ENCODE measurements at places on chromosomes 7 and 10.

DNA sequence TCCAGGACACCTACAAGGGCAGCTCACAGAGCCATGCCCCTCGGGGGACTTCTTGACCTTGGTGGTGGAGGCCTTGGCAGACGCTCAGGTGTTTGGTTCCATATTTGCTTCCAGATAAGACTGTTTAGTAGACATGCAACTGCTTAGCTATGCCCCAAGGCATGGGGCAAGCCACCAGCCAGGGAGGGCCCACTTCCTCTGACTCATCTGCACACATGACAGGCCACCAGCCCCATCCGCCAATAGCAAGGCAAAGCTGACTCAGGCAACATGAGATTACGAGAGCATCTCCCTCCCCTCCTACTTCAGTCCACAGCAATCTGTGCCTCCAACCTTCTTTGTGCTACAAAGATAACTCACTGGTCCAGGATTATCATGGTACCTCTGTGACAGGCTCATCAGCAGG lies 54.9 kb downstream of the KCNMA1 start:
- DNase-seq, result no peak

GRCh38 chr7:100477871-100478267 lies 1.1 kb downstream of the TSC22D4 start:
- no peak for DNase-seq

GRCh38 chr7:143248761-143249354 lies 14.4 kb upstream of the GSTK1 start:
- no peak for DNase-seq

- no peak for DNase-seq
These were observed 19.0 kb downstream of the ADCY1 start for GRCh38 chr7:45593121-45593541.

- no peak for DNase-seq
These were observed 1104.2 kb upstream of the LRRN3 start for GRCh38 chr7:109986701-109987100.

- no peak for DNase-seq
These were observed 221.0 kb upstream of the MTPN start for GRCh38 chr7:136198168-136198567.

DNA sequence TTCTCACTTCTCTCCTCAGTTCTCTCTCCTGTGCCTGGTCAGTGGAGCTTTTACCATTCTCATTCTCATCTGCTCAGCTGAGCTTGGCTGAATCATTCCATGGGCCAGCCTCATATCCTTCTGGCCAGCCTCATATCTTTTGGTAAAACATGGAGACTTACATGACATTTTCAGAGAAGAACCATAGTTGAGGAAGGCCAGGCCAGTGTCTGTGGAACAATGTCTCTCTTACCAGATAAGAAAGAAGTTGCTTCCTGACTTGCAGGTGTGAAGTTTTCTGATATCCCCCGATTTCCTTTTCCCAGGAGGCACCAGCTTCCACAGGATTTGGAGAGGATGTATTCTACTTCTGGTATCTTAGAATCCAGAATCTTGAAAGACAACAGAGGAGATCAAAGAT lies 24.7 kb downstream of the ST7 start:
- no peak for DNase-seq

DNA sequence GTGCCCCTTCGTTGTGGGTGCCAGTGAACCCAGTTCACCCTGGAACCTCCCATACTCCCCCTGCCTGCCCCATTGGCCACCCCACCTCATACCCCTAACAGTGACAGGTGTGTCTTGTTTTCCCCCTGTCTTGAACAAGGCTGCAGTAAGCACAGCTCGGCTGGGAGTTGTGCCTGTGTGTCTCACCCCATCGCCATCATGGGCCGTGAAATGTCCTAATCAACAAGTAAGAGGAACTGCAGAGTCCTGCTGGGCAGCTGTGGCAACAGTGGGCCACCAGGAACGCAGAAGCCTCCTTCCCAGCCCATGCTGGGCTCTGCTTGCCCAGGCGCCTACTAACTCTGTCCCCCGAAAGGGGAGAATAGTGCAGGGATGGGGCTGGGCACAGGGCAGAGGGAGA lies 91.6 kb downstream of the C10orf105 start:
- DNase-seq, result no peak

- no peak for DNase-seq
These were observed 97.5 kb downstream of the MICALL2 start for GRCh38 chr7:1361756-1362125.

DNA sequence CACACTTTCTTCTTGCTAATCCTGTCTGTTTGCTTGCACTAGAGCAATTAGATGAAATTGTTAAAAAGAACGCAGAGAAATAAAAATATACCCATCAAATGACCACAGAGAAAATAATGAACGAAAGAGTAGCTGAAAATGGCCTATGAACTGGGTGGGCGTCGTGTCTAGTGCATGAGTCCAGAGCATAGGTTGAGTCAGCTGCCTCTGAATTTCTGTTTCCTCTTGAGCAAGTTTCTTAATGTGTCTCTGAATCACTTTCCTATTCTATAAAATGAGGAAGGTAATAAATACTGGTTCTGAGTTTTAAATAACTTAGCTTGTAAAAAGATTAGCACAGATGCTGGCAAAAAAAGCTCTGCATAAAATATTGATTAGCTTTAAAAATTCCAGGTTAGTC lies 75.0 kb downstream of the POM121L12 start:
- DNase-seq, result no peak

DNA sequence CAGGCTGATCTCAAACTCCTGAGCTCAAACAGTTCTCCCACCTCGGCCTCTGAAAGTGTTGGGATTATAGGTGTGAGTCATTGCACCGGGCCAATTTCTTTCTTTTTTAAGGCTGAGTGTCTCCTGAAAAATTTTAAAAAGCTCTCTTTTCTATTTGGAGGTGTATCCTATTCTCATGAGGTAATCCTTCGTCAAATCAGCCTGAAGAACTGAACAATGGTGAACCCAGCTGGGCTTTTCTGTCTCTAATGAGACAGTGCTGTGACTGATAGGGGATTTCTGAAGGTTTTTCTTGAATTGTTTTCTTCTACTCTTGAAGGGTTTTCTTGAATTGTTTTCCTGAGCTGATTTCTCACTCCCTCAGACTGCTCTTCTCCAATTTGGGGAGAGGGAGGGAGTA lies 30.9 kb upstream of the CALU start:
- no peak for DNase-seq

- no peak for DNase-seq
These were observed 18.1 kb upstream of the TFAM start for GRCh38 chr10:58367069-58367468.

- DNase-seq, result no peak
These were observed 814.6 kb upstream of the AUTS2 start for GRCh38 chr7:68783684-68784083.

- DNase-seq, result no peak
These were observed 359.5 kb upstream of the NPSR1 start for GRCh38 chr7:34298492-34299013.

GRCh38 chr10:35184527-35185171 lies 58.0 kb downstream of the CREM start:
- no peak for DNase-seq

- no peak for DNase-seq
These were observed 909.6 kb downstream of the REEP3 start for GRCh38 chr10:64430690-64431323.

GRCh38 chr10:46293832-46294640 lies 7.2 kb downstream of the ANTXRL start:
- DNase-seq, result peak; percentile 17

- no peak for DNase-seq
These were observed 35.9 kb upstream of the CCSER2 start for GRCh38 chr10:84292502-84292901.

- no peak for DNase-seq
These were observed 220.5 kb upstream of the PRSS1 start for GRCh38 chr7:142528608-142529408.

DNA sequence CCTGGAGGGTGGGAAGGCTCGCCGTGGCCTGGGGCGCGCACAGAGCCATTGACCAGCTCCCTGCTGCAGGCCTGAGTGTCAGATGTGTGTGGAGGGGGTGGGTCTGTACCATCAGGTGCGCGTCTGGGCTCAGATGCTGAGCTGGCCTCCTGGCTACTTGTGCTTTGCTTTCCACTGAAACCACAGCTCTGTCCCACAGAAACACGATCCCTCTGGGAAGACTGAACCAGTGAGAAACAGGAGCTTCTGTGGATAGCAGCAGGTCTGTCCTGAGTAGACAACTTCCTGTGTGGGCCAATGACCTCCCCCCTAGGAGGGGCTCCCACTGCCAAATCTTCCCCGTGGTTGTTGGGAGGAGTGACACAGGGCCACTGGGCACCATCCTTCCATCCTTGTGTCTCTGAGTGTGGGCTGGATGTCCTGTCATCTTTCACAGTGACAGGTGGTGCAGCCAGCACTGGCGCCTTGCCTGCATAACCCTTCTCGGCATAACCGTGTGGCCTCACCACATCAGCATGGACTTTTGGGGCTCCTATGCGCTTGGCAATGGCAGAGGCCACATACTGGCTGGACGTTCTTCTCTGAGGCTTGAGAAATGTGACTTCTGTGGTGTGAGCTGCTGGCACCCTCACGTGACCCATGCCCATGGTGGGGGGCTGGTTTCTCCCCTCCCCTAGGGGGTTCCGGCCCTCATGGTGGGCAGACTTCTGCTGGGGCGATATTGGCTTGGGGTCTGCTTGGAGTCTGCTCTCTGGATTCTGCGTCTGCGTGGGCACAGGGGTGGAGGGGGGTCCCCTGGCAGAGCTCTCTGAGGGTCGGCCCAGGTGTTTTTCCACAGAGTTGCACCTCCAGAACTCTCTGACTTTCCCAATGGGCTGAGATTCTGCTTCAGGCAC lies 245.5 kb upstream of the GRB10 start:
- DNase-seq, result no peak

DNA sequence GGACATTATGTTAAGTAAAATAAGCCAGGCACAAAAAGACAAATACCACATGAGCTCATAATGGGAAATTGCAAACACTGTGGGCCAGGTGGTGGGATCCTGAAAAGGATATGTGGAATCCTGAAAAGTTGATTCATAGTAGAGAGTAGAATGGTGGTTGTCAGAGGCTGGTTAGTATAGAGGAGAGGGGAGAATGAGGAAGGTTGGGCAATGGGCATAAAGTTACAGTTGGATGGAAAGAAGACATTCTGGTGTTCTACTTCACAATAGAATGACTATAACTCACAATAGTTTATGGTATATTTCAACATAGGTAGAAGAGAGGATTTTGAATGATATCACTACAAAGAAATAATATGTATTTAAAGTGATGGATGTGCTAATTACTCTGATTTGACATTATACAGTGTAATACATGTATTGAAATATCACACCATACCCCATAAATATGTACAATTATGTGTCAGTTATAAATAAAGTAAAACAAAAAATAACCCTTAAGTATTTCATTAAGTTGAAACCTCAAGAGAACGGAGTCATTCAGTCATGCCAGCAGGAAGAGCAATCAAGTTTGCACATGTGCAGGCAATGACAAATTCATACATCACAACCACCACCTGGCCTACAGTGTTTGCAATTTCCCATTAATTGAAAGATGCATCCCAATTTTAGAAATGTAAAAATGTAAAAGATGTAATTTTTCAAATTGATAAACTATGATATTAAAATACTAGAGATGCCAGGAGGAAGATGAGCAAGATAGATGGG lies 156.7 kb downstream of the MAGI2 start:
- DNase-seq, result no peak

GRCh38 chr10:90837486-90837885 lies 20.4 kb downstream of the HTR7 start:
- no peak for DNase-seq

- DNase-seq, result no peak
These were observed 24.5 kb downstream of the HIF1AN start for GRCh38 chr10:100560248-100560647.

DNA sequence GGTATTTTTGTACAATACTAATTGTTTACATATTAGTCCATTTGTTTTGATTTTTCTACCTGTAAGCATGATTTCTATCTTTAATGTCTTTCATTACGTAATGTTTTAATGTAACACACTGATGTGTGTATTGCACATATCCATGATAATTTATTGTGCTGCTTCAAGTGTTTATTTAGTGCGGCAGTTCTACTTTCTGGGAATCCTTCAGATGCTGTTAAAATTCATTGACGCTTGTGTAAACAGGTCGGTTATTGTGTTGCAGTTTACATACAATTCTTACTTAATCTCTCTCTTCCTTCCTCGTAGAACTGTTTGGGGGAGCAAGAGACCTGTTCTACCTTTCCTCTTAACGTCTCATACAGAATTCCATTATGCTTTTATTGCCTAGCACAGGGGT lies 6.9 kb downstream of the TMEM60 start:
- no peak for DNase-seq

GRCh38 chr10:33233221-33233620 lies 101.2 kb downstream of the NRP1 start:
- no peak for DNase-seq

DNA sequence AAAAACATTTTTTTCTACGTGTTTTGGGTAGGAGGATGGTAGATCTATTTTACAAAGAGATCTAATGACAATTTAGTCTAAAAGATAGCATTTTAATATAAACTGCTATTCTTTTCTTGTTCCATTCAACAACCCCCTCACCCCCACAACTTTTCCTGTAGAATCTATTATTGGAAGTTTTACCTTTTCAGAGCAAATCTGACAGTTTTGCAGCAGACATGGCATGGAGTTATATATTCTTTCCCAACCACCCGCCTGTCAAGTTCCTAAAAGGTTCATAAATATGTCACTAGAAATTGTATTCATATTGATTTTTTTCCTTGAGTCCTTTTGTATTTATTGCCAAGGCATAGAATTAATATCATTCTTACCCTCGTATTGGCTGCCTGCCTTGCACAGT lies 21.5 kb upstream of the NAMPT start:
- DNase-seq, result no peak

GRCh38 chr7:31146030-31146429 lies 93.9 kb downstream of the ADCYAP1R1 start:
- DNase-seq, result no peak

GRCh38 chr10:118504467-118505205 lies 90.8 kb downstream of the PRLHR start:
- DNase-seq, result no peak

- DNase-seq, result no peak
These were observed 17.3 kb upstream of the CUBN start for GRCh38 chr10:17146892-17147291.

DNA sequence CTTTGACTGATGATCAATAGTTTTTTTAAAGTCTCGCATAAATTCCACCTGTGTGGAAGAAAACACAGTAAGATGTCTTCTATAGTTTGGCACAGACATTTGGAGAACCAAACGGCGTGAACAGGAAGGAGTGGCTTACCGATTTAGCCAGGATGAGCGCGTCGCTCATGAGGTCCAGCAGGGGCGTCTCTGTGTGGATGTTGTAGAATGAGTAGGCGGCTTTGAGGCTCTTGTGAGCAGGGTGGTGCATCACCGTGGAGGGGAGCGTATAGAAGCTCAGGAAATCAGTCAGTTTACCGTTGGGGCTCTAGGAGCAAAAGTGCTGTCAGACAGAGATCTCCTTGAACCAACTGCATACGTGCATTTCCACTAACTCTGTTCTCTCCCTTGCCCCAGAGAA lies 15.5 kb downstream of the RPP38 start:
- no peak for DNase-seq

Measured in left hindlimb (tissue), 1 donor.